Vein endothelial cell (primary cell): ENCODE measurements at places on chromosomes 7 and 10. TPM values are rescaled to one million over a fixed set of nuclear protein-coding genes. Genes with fewer than 3 reads are reported as not detected.

The HOXA3 gene
- total RNA-seq: 1.1 and 6.5 TPM in 2 replicates

The GCK gene
- total RNA-seq: 0.19 and 0.65 TPM in 2 replicates

The AHCYL2 gene
- 12.0 and 15.4 TPM in 2 replicates for total RNA-seq

The ENO4 gene
- total RNA-seq: 0.10 and 0.33 TPM in 2 replicates

The CPVL gene
- total RNA-seq: 0.48 TPM in 1 of 2 replicates, not detected in the other
